Activated CD4-positive, alpha-beta T cell treated with anti-CD3 and anti-CD28 coated beads, Interleukin-2, amount 50 U/mL, for 24 hours (primary cell): ENCODE measurements at places on chromosomes 12 and 14.

- no peak for DNase-seq
These were observed 2.0 kb downstream of the CCDC198 start for GRCh38 chr14:57491640-57492039.

DNA sequence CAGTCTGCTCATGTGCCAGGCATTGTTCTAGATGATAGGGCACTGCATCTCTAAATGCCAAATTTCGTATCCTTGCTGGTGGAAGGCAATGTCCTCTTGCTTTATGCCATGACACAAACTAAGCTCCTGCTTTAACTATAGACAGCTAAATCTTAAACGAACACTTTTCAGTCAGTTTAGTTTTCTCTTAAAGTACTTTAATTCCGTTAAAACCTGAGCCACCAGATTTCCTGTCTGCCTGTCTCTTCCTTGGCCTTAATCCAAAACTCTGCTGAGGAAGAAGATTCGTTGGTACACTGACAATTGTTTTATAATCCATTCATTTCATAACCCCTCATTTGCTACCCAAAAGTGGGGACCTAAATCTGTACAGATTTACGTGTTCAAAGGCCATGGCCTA is 194.4 kb upstream of the BCL2L14 start:
- DNase-seq, result no peak

- no peak for DNase-seq
These were observed 50.2 kb downstream of the TPCN1 start for GRCh38 chr12:113271466-113271852.

- DNase-seq, result no peak
These were observed 248.6 kb downstream of the ZFP36L1 start for GRCh38 chr14:68544081-68544892.

GRCh38 chr12:90020881-90021280 is 312.2 kb upstream of the ATP2B1 start:
- no peak for DNase-seq

DNA sequence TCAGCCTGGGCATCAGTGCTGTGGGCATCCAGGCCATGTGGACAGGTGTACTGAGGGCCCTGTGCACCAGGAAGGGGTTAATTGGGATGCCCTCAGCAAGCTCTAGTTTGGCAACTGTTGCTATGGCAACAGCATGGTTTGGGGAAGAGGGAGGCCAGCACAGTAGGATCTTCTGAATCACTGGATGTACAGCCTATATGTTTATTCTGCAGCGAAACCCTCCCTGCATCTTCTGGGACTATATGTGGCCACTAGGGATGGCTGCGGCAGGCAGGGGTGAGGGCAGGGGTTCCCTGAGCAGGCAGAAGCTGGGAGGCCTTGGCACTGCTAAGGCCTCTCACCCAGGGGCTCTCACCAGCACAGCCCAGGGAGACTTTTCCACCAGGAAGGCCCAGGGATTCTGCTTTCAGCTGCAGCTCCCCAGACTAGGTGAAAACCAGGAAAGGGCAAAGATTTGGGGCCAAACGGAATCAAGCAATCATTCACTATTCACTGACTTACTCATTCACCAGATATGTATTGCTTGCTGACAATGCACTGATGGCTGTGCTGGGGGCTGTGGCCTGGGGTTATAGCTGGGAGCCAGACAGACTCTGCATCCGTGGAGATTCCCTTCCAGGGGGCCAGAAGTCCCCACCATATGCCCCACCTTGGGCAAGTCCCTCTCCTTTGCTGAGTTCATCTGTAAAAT is 42.8 kb downstream of the IRF2BPL start:
- no peak for DNase-seq

- DNase-seq, result no peak
These were observed 385.9 kb downstream of the BMP4 start for GRCh38 chr14:53570411-53571387.

DNA sequence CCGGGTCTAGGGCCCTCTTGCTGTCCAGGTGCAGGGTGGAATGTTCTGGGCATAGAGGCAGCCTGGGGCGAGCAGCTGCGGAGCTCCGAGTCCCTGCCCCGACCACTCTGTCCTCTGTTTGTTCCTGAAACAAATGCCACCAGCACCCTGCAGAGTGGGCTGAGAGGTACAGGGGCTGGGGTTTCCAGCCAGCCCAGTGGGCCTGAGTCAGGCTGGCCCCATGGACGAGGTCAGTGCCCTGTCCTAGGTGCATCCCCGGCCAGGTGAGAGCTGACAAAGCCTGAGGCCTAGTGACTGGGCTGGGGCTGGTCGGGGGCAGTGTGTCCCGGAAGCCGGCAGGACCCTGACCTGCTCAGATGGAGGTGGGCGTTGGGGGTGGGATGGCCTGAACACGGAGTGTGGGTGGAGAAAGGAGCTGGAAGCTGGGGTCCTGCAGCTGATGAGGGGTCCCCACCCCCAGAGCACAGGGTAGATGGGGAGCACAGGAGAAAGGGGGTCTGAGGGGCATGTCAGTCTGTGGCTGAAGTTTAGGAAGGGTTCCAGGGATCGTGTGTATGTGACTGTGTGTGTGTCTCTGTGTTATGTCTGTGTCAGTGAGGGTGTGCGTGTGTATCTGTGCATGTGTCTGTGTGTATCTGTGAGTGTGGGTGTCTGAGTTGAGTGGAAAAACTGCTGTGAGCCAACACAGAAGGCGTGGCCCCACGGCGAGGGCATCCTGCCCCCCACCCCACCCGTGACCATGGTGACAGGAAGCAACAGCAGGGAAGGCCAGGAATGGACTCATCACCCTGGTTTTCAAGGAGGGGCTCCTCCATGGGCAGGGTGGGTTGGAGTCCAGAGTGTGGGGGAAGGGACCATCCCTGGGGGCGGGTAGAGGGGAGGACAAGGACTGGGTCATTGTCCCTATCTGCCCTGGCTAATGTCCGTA is 2.4 kb upstream of the CRIP1 start:
- DNase-seq, result no peak

DNA sequence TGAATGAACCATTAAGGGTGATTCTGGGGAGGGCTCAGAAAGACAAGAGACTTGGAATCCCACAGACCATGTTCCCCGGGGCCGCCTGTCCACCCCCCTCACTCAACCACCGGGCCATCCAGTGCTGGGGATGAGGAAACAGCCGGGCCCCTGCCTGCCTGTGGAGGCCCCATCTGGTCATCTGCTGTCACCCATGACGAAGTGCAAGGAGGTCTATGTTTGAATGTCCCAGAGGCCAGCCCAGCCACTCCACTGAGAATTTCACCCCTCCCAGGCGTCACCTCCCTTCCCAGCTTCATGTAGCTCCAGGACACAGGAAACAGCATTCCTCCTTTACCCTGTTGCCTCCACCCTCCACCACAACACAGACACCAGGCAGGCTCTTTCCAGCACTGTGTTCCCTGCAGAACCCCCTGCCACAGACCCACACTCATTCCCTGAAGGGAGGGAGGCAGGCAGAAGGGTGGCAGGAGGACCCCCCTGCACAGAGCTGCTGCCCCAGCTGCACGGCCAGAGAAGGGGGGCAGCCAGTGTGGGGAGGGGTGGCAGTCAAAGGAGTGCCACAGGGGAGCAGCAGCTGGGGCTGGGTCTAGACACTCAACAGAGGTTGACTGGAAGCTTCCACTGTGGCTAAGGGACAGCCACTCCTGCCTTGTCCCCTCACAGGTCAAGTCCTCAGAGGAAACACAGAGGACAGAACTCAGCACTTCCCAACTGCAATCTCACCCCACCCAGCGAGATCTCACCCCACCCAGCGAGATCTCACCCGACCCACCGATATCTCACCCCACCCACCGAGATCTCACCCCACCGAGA is 50.3 kb upstream of the PPP2R5C start:
- no peak for DNase-seq

DNA sequence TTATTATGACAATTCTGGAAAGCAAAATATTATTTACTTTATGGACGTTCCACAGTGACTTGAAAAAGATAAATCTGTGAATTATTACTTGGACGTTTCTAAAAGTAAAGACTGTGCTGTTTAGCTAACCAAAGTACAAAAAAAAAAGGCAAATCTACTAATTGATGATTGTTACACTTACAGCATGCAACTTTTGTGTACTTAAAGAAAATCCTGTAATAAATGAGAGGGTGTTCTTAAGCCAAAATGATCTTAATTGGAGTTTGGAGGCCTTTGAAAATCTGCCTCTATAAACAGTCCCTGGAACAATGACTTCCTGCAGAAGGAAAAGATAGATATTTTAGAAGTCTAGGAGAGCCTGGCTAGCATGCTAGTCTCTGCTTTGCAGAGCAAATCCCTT is 434.0 kb upstream of the SYT1 start:
- DNase-seq, result no peak

DNA sequence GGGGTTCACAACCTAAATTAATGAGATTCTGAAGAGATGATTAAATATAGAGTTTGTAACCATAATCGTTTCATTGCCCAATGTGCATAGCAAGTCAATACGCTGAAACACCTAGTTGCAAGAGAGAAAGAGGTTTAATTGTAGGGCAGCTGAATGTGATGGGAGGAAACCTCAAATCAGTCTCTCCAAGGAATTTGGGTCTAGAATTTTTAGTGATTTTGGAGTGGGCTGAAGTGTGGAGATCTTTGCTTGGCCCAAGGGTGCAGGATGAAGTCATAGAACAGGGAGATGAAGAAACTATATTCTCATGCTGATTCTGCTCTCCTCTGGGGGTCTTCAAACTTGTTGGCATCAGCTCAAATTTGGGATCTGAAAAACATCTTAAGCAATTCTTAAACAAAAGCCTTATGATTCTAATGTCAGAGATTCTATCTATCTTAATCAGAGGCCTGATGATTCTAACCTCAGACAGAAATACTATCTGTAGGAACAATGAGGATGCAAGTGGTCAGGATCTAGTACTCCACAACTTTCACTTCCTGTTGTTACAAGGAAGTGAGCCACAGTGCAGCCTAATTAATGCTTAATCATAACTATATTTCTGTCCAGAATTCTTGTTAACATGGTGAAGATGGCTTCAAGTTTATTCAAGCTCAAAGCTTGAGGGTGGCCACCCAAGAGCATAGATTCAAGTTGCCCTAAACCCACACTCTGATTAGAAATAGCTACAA is 80.2 kb upstream of the FUT8 start:
- no peak for DNase-seq

DNA sequence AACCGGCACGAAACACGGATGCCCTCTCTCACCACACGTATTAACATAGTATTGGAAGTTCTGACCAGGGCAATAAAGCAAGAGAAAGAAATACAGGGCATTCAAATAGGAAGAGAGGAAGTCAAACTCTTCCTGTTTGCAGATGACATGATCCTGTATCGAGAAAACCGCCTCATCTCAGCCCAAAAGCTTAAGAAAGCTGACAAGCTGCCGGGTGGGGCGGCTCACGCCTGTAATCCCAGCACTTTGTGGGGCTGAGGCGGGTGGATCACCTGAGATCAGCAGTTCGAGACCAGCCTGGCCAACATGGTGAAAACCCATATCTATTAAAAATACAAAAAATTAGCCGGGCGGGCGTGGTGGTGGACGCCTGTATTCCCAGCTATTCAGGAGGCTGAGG is 17.7 kb downstream of the OR6S1 start:
- DNase-seq, result no peak

- DNase-seq, result no peak
These were observed 93.4 kb downstream of the GPATCH2L start for GRCh38 chr14:76245097-76245496.

- DNase-seq, result peak; percentile 29
These were observed 510 bp downstream of the ARID2 start for GRCh38 chr12:45730084-45730347.

- no peak for DNase-seq
These were observed 60.0 kb upstream of the FBXO33 start for GRCh38 chr14:39492267-39492666.

- DNase-seq, result no peak
These were observed 635 bp downstream of the LTA4H start for GRCh38 chr12:96034621-96035282.

- DNase-seq, result no peak
These were observed 4.3 kb upstream of the HOXC12 start for GRCh38 chr12:53950437-53950773.

DNA sequence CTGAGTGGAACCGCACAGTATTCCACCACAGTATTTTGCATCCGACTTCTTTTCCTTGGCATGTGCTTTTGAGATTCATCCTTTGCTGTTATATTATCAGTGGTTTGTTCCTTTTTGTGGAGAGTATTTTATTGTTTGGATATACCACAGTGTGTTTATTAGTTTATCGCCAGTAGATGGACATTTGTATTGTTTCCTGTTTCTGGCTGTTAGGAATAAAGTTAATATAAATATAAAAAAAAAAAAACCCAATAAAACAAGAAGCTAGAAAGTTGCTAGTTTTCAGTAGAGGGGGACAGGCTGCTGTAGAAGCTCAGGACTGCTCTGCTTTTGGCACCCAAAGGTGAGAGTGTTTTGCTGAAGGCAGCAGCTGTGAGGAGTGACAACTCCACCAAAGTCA is 62.0 kb upstream of the EEA1 start:
- DNase-seq, result no peak

- DNase-seq, result no peak
These were observed 15.1 kb downstream of the LRTM2 start for GRCh38 chr12:1835211-1836131.

GRCh38 chr12:106759526-106760183 is 14.8 kb upstream of the RIC8B start:
- no peak for DNase-seq

- no peak for DNase-seq
These were observed 29.3 kb downstream of the P2RX2 start for GRCh38 chr12:132647858-132648257.
